Forelimb muscle (tissue), 1 donor: ENCODE measurements at places on chromosomes 4 and X.

DNA sequence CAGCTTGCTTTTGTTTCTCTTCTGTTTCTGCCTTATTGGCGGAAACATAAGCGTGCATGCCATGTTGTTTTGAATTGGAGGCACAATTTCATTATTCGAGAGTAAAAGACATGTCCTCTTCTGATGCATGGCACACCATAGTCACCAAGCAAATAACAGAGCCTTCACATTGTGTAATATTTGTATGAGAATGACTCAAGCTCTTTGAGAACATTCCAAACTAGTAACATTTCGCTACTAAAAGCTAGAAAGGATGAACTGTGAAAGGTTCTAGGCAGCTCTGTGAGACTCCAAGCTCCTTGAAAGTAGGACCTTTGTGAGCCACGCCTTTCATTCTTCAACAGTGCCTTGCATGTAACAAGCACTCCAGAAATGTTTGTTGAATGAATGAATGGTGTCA is 9.2 kb upstream of the ANXA3 start:
- no peak for DNase-seq

DNA sequence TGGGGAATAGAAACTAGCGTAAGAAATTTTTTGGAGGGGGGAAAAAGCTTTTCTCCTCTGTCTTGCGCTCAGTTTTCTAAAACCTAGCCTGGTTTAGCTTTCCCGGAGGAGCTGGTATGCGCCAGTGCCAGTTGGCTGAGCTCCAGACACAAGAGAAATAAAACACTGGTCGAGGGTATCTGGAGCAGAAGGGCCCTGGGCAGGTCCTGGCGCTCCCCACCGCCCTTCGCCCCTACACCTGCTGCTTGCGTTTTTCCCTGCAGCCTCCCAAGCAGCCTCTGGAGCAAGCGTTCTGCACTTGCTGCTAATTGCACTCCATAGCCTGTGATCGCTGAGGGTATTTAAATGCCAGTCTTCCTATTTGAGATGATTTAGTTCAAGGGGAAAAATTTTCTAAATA is 816 bp downstream of the EREG start:
- DNase-seq: no peak

GRCh38 chrX:136766785-136767103 is 14.0 kb downstream of the ARHGEF6 start:
- DNase-seq: no peak

DNA sequence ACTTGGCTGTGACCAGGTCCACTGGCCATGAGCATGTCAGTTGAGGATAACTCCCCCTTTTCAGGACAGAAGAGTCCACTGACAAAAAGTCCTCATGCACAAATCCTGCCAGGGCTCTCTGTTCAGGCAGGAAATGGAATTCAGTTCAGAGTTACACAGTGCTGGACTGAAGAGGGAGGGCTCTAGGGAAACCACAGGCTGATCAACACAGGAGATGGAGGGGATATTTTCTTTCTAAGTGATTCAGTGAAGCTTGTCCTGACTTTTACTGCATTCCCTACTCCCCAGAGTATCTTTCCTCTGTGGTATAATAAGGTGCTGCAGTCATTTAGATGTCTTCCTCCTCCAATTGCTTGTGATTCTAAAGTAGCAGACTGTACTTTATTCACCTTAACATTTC is 335.5 kb upstream of the IGFBP7 start:
- no peak for DNase-seq

GRCh38 chrX:20270562-20270890 is 3.8 kb upstream of the RPS6KA3 start:
- DNase-seq: no peak

GRCh38 chr4:94882756-94883155 is 125.0 kb downstream of the BMPR1B start:
- DNase-seq: no peak

- DNase-seq: no peak
Measured at GRCh38 chr4:48138936-48139335, 4.9 kb upstream of the TXK start.

GRCh38 chr4:133856731-133857355 is 344.7 kb downstream of the PABPC4L start:
- no peak for DNase-seq

- DNase-seq: no peak
Measured at GRCh38 chr4:83503974-83504373, 19.1 kb upstream of the ABRAXAS1 start.

DNA sequence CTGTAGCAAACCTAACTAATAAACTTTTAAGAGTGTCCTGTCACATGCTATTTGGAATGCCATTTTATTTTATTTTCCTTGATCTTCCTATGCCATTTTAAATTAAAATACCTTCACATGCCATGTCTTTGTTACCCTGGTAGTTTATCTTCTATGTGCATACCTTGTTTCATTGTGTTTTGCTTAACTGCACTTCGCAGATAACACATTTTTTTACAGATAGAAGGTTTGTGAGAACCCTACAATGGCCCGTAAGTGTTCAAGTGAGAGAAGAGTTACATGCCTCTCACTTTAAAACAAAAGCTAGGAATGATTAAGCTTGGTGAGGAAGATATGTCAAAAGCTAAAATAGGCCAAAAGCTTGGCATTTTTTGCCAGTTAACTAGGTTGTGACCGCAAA is 744.1 kb downstream of the STIM2 start:
- no peak for DNase-seq

- DNase-seq: no peak
Measured at GRCh38 chr4:94726524-94727123, 31.1 kb upstream of the BMPR1B start.

- DNase-seq: no peak
Measured at GRCh38 chrX:96756491-96756890, 71.8 kb downstream of the DIAPH2 start.

GRCh38 chr4:77922158-77923094 is 59.8 kb downstream of the MRPL1 start:
- DNase-seq: no peak

DNA sequence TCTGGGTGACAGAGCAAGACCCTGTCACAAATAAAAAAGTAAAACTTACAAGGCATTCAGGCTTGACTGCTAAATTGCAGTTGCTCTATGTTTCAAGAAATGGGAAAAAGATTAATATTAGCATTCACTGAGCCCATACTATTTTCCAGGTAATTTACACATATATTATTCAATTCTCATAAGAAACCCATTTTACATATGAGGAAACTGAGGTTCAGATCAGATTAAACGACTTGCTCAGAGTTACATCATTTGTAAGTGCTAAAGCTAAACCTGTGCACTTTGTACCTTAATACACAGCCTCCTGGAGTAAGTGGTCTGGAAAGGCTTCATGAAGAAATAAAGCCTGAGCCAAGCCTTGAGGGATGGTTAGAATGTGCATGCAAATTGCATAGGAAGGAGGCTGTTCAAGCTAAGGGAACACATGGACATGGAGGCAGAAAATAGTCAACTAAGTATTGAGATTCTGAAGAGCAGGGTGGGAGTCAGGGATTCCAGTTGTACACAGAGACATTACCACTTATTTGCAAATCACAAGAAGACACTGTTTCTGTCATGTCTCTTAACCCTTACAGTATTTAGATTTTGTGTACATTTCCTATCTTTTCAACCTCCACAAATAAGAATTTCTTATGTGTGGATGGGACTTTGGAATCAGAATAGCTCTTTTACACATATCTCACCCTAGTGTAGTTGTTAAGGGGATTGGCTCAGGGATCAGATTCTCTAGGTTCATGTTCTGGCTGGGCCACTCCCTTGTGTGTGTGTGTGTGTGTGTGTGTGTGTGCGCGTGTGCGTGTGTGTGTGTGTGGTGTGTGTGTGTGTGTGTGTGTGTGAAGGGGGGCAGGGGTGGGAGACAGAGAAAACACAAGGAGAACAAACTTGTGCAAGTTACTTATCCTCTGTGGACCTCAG is 113.4 kb downstream of the TMEM164 start:
- DNase-seq: no peak

GRCh38 chrX:40976981-40977380 is 108.3 kb upstream of the USP9X start:
- DNase-seq: no peak
